ENCODE measurements at places on chromosomes 4 and X.

GRCh38 chr4:19259920-19260319 lies 991.8 kb upstream of the SLIT2 start:
- DNase-seq = no peak

GRCh38 chr4:33037464-33037863 lies 2317.3 kb downstream of the PCDH7 start:
- DNase-seq = no peak

- no peak for DNase-seq
Measured at GRCh38 chr4:16730522-16731205, 167.8 kb downstream of the LDB2 start.

- no peak for DNase-seq
Measured at GRCh38 chr4:65559270-65559669, 111.0 kb downstream of the EPHA5 start.

DNA sequence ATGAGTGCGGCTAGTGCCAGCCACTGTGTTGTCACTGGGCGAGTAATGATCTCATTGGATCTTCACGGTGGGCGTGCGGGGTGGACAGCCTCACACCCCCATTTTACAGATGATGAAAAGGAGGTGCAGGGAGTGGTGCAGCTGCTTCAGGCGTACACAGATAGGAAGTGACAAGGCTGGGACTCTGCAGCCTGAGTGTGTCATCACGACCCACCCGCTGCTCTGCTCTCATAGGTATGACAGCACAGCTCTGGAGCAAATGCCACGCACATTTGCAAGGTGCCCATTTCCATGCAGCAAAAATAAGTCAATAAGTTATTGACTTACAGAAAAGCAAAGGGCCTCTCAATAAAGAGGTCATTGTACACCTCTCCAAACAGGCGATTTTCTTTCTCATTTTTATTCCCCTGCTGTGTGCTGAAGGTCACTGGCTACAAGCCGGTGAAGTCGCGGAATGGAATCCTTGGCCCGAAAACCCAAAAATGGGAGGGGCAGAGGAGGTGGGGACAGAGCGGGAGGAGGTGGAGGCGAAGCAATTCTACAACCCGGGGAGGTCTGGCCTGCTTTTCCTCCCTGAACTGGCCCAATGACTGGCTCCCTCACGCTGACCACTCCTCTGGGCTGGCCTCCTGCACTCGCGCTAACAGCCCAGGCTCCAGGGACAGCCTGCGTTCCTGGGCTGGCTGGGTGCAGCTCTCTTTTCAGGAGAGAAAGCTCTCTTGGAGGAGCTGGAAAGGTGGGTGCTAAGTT lies at the start of gene SOD3:
SOD3 (plus strand) TSS at position 658 of the 750 bp plus-strand sequence. CDS start 3,949 bp downstream, outside the sequence.
- no peak for DNase-seq

DNA sequence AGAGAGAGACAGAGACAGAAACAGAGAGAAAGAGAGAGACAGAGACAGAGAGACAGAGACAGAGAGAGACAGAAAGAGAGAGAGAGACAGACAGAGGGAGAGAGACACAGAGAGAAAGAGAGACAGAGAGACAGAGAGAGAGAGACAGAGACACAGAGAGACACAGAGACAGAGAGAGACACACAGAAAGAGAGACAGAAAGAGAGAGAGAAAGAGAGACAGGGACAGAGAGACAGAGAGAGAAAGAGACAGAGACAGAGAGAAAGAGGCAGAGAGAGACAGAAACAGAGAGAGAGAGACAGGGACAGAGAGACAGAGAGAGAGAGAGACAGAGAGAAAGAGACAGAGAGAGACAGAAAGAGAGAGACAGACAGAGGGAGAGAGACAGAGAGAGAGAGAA lies 52.9 kb downstream of the CRLF2 start:
- no peak for DNase-seq

DNA sequence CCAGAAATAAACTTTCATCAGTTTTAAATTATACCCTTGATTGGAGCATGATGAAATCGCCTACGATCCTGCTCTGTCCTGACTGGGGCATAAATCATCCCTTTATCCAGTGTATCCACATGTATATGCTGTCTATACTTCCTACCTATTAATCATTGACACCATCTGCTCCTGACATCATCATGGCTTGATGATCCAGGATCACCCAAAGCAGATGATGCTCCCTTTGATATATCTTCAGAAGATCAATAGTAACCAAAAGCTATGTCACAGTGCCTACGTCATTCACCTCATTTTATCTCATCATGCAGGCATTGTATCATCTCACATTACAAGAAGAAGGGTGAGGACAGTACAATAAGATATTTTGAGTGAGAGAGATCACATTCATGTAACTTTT lies 137.5 kb downstream of the COMMD8 start:
- no peak for DNase-seq

DNA sequence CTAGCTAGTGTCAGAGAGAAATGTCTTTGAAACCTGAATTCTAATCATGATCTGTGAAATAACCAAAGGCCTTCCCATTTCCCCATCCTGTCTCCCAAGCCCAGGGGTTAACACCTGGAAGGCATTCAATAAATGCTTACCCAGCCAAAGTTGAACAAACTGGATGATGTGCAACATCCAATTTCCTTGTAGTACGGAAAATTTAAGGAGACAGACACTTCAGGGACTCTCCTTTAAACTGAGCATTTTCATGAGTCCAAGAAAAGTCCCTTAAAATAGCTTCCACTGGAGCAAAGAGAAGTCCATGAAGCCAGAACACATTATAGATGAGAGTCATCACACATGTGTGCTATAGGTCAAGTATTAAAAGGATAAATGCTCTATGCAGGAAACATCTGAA lies 271.2 kb downstream of the RAB28 start:
- no peak for DNase-seq

- DNase-seq = no peak
Measured at GRCh38 chr4:130712038-130712437, 1616.1 kb downstream of the C4orf33 start.

DNA sequence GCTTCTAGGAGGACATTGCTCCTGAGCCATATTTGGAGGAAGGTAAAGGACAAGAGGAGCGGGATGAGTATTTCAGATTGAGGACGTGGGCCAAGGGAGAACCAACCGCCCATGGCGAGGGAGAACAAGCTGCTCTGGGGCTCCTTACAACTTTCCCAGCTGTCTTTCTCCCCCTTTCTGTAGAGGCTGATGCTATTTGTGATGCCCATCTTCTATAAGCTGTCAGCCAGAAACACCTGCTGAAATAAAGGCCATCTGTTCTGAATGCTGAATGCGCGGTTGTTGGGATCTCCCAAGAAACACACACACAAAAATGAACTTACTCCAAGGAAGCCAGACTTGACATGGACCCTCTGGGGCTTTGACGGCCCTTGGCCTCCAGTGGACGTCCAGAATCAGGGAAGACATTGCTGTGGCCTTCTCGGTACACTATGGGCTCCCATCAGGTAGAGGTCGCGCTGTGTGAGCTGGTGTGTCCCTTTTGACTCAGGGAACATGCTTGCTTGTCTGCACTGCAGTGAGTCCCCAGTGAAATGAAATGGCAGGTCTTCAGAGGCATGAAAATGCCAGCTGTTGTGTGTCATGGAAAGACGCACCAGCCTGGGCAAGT lies 30.9 kb downstream of the RWDD4 start:
- DNase-seq = no peak

GRCh38 chr4:169253904-169254303 lies 16.9 kb downstream of the SH3RF1 start:
- no peak for DNase-seq

- no peak for DNase-seq
Measured at GRCh38 chrX:39260965-39261364, 459.7 kb downstream of the MID1IP1 start.

DNA sequence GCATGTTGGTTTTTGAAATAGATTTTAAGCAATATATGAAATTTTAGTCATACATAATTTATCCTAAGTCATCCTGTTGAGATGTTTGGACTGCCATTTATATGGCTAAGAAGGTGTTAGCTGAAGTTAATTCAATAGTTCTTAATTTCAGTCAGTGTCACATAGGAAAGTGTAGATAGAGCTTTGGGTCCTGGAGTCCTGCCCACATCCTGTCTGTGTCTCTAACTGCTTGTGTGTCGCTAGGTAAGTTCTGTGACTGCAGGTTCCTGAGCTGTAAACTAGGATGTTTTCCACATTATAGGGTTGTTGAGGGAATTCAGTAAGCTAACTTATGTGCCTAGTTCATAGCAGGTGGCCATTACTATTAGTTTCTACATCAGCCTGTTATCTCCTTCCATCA lies 20.7 kb downstream of the OFD1 start:
- DNase-seq = no peak

DNA sequence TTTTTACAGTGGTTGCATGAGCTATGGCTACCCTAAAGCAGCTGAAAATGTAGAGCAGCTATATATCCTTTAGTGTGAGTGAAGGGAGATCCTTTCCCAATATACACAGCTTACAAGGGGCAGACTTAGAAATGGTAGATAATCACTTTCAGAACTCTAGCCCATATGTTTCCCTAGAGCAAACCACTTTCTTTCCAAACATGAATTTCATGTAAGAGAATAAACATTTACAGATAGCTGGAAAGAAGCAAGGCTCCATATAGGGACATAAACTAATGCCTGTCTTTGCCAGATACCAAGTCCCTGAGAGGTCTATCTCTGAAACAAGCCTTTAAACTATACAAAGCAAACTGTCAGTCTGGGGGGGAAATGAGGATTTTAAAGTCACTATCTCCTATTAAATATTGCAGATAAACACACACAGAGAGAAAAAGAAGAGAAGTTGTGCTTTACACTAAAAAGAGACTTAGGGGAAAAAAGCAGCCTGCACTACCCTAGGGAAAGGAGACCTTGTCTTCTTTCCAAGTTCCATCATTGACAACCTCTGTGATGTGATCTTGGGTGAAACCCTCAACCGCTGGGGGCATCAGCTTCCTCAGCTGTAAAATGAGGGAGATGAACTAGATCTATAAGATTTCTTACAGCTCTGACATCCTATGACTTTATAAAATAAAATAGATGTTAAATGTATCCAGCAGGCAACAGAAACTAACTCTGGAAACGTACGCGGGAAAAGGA lies 73.6 kb downstream of the TMEM156 start:
- no peak for DNase-seq

DNA sequence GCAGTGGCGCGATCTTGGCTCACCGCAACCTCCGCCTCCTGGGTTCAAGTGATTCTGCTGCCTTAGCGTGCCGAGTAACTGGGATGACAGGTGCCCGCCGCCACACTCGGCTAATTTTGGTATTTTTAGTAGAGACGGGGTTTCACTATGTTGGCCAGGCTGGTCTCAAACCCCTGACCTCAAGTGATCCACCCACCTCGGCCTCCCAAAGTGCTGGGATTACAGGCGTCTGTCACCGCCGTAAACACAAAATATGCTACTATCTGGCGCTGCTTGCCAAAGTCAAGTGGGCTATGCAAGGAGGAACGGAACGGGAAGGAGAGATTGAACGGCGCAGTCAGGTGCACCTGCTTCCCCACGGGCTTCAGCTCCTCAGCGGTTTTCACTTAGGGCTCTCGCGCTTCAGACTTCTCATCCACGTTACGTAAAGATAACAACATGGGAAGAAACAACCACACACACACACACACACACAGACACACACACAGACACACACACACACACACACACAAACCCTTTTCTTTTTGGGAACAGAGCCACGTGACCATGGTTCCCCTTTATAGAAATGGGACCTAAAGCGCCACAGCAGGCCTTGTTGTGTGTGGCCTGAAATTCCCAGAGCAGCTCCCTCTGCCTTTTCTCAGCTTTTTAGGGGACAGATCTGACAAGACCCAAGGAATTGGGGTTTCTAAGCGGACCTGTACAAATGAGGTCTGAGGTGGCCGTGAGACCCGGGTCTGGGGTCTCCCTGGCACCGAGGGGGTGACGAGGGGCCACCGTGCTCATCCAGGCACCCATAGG lies 1.5 kb downstream of the P2RY8 start:
- DNase-seq = no peak

DNA sequence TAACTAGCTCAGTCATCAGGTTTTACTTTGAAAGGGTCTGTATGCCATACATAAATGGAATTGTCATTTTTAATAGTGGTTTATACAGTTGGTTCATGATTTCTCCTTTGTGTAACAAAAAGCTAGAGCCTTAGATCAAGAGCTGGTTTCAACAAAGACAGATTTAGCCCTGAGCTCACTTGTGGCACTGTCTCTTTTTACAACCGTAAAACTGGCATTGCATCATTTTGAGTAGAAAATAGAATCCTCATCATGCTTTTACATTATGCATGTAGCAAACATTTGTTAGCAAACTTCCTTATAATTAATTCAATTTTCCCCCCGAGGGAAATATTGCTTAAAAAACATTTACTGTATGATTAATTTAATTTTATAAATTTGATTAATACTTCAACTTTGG lies 1871.5 kb downstream of the ARAP2 start:
- DNase-seq = no peak

GRCh38 chr4:164761746-164762275 lies 7.9 kb downstream of the SMIM31 start:
- DNase-seq = no peak

DNA sequence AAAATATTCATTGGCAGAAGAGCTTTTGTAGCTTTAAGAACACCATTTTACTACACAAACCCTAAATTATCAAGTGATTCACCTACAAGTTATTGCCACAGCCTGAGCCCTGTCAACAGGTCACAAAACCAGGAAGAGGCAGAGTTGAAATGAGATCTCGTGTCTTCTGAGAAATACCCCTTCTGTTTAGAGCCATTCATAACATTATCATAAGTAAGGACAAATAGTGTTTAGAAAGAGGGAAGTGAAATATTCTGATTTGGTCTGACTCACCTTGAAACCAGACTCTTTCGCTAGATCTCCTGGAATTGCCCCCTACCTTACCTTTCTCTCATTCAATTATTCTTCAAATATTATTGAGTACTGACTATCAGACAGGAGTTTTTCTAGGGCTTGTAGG lies 5.9 kb downstream of the ETDB start:
- no peak for DNase-seq

- no peak for DNase-seq
Measured at GRCh38 chr4:98374643-98375042, 113.5 kb downstream of the RAP1GDS1 start.

DNA sequence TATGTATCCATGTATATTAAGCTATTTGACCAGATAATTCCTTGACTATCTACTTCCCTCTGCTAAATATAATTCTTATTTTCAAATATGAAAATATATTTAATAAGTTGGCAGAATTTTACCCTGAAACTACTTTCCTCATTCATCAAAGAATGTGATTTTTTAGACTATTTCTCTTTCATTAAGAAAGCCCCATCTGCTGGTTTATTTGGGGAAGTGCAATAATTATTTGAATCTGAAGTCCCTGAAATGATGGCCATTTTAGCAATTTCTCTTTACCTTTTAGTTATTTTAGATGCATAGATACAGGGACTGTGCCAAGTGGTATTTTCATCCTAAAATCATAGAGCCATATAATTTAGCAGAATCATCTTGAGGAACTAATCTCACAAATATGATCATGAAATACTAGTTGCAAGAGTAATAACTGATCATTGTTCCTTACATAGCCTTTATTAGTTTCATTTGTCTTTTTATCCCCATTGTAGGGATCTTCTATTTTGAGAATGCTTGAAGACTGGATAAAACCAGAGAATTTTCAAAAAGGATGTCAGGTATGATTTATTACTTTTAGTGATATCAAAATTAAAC lies 39.0 kb downstream of the ENPEP start:
- DNase-seq = no peak

All from activated T-helper 1 cell treated with anti-CD3 and anti-CD28 coated beads, Interleukin-2, amount 50 U/mL, for 16 hours (primary cell).